ENCODE measurements at places on chromosomes 13 and 19.

DNA sequence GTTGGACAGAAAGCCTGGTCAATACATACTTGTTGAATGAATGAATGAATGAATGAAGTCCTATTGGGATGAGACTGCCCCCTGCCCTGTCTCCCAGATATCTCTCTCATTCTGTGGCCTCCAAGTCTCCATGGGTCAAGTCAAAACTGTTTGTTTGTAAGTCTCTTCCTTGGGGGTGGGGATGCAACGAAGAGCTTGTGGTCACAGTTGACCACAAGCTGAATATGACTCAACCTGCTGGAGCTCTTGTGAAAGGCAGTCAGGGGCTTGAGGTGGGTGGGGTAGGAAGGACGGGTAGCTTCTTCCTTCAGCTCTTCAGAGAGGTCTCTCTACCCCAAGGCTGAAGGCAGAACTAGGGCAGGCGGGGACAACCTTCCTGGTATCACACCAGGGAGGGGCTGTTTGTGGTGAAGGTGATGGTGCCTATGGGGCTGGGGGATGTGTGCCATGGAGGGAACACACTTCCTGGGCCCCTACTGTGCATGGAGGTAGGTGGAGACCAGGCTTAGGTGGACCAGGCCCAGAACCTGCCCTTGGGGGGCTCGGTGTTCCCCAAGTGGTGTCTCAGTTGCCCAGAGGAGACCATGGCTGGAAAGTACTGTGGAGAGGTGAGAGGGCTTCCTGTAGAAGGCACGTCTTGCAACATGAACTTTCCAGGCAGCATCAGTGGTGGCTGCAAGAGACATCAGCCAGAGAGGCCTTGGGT is 8.0 kb downstream of the MYO1F start:
- DNase-seq, result peak; percentile 14

DNA sequence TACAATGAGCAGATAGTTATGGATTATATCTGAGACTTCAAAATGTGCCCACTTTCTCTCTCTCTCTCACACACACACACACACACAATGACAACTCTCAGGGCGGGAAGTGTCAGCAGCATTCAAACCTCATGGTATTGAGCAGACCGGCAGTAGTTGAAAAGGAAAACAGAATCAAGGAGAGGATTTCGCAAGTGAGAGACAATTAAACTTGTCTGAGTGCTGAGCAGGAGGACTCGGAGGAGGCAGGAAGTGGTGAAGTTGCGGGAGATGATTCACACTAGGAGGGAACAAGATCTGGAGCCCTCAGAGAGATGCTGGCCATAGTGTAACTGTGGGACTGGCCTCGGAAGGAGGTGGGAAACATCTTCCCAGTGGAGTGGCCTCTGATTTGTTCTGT is 353.1 kb downstream of the EFNB2 start:
- no peak for DNase-seq

DNA sequence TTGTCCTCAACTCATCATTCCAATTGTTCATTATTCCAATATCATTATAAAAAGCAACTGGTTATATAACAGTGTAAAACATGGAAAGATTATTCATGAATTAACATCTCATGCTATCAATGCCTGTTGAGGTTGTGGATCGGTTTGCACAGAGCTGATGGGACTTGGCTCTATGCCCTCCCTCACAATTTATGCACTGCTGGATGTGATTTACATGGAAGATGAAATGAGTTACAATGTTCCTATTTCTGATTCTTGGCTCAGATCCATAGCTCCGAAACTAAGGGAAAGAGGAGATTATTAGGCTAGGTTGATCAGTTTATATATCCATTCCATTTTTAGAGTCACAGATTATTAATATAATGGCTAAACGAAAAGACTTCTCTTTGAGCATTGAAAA is 38.6 kb downstream of the SCEL start:
- peak; percentile 24 for DNase-seq

GRCh38 chr13:94557684-94558235 is 38.2 kb downstream of the TGDS start:
- DNase-seq, result no peak

DNA sequence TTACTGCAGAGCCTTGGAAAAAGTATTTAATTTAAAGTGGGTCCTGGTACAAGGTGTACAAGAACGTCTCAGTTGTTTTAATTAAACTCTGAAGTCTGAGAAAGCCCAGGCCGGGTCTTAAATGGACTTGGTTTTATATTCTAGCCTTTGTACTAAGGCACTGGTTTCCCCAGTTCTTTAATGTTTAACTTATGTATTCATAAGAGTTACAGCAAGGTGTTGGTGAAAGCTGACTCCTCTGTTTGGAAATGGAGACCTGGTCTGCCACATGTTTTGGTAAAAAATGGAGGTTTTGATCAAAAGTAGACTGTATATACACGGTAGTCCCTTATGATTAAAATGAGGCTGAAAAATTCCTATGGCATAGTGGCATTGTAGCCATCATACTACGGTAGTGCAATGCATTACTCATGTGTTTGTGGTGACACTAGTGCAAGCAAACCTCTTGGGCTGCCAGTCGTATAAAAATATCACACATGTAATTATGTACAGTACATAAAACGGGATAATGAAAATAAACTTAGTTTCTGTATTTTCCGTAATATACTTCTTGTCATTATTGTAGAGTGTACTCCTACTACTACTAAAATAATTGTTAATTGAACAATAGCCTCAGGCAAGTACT is 883.4 kb upstream of the SPRY2 start:
- no peak for DNase-seq

- no peak for DNase-seq
These were observed 12.1 kb downstream of the FUT6 start for GRCh38 chr19:5827342-5827890.

- DNase-seq, result no peak
These were observed 218.4 kb downstream of the B3GLCT start for GRCh38 chr13:31418186-31418585.

- DNase-seq, result no peak
These were observed 3.7 kb downstream of the TINCR start for GRCh38 chr19:5563935-5564612.

GRCh38 chr13:59279576-59279975 is 884.2 kb downstream of the DIAPH3 start:
- no peak for DNase-seq

GRCh38 chr13:112732679-112733078 is 42.8 kb downstream of the ATP11A start:
- DNase-seq, result no peak

- no peak for DNase-seq
These were observed 14.4 kb downstream of the AMER2 start for GRCh38 chr13:25157681-25158080.

DNA sequence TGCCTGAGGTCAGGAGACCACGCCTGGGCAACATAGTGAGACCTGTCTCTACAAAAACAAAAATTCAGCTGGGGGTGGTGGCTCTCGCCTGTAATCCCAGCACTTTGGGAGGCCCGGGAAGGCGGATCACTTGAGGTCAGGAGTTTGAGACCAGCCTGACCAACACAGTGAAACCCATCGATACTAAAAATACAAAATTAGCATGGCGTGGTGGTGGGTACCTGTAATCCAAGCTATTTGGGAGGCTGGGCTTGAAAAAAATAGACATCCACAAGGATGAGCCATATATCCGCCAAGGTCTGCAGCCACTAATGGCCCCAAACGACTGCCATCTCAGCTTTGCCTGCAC is 3.1 kb downstream of the RPS16 start:
- DNase-seq, result no peak

- DNase-seq, result no peak
These were observed 257.8 kb downstream of the ENOX1 start for GRCh38 chr13:43528992-43529391.

DNA sequence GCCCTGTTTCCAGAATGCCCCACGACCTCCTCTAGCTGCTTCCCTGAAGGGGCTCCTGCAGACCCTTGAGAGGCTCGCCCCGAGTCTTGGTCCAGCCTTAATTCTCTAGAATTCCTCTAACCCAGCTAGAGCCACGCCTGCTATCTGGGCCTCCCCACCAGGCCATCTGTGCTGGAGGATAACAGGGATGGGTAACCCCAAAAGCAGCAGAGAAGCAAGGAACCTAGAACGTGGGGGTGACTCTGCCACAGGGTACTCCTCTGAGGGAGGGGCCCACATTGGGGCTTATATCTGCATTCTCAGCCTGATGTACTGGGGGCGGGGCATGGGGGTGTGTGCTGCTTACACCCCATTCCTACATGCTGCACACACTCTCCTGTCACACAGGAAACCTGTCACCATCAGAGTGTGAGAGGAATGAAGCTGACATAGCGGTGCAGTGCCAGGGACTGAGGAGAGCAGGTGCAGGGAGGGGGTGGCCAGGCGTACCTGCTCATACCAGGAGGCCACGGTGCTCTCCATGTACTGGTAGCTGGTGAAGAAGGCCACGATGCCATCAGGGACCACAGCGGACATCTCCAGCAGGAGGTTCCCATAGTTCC is 13.8 kb downstream of the KLC3 start:
- DNase-seq, result no peak

DNA sequence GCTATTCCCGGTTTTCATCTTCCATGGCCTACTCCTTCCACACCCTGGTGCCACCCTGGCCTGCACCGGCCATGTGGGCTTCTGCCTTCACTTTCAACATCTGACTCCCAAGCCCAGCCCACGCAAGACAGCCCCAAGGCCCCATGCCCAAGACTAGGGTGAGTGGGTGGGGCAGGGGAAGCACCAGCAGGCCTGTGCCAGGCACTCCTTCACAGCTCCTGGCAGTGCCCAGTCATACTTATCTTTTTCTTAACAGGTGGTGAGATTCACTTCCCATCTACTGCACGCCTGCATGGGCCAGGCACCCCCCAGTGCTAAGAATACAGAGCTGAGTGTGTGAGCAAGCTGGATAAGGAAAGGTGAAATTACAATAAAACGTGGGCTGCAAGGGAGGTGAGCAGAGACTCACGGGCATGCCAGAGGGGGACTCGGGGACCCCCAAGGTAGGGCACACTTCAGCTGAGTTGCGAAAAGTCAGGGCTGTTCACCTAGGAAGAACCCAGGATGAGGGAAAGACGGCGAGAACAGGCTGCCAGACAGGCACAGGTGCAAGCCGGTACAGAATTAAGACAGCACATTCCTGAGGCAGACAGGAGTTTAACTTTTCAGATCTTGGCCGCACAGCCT is 55.7 kb downstream of the COL4A1 start:
- no peak for DNase-seq

- no peak for DNase-seq
These were observed 80.5 kb upstream of the VSTM2B start for GRCh38 chr19:29445246-29445645.

DNA sequence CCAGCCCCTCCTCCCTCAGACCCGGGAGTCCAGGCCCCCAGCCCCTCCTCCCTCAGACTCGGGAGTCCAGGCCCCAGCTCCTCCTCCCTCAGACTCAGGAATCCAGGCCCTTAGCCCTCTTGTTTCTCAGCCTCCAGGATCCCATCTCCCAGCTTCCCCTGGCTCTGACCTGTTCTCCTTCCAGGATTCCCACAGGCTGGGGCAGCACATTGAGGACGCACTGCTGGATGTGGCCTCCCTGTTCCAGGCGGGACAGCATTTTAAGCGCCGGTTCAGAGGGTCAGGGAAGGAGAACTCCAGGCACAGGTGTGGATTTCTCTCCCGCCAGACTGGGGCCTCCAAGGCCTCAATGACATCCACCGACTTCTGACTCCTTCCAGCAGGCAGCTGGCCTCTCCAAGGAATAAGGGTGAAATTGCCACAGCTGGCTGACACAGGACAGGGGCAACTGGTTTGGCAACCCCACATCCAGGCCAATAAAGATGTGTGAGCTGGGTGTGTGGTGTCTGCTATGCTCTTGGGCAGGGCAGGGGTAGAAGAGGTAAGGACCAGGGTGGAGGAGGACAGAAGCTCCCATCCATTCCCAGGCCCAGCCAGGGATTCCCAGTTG is 22.4 kb downstream of the CPT1C start:
- no peak for DNase-seq
